ENCODE measurements at places on chromosomes 7 and 10. TPM values are rescaled to one million over a fixed set of nuclear protein-coding genes. Genes with fewer than 3 reads are reported as not detected.

DNA sequence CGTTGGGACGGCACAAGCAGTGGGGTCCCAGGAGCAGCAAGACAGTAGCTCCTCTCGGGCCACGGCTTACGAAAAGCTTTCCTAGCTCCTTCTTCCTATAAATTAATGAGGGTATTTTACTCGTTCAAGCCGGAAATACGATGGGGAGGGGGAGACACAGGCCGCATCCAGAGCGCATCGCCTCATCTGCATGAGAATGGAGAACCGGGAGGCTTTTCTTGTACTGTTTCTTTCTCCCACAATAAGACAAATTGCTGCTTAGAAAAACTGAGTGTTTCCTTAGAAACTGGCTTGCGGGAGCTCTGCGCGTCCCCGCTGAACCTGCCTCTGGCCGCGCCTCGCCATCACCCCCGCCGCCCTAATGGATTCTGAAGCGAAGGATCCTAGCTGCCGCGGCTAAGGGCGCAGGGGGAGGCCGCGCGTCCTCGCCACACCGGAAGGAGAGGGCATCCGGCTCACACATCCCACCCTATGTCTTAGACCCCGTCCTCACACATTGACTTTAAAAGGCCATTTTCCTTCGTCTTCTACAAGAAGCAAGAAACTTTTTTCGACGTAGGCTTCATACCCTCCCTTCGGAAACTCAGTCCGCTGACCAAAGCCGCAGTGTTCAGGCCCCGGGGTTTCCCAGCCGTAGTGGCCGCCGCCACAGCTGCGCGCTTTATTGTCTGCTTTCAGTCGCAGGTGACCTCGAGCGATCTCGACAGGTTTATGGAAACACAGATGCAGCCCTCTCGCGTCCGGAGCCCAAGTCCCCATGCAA, 8.8 kb downstream of the NXPH1 start:
- DNase-seq, result no peak

GRCh38 chr10:130958981-130959751, 352.4 kb downstream of the TCERG1L start:
- no peak for DNase-seq

DNA sequence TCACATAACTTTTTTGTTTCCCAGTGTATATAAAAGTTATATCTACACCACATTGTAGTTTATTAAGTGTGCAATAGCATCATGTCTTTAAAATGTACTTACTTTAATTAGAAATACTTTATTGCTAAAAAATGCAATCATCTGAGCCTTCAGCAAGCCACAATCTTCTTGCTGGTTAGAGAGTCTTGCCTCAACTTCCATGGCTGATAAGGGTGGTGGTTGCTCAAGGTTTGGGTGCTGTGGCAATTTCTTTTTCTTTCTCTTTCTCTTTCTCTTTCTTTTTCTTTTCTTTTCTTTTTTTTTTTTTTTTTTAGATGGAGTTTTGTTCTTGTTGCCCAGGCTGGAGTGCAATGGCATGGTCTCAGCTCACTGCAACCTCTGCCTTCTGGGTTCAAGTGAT, 360.0 kb downstream of the MAGI2 start:
- DNase-seq, result no peak

- no peak for DNase-seq
These were observed 613.1 kb downstream of the SUGCT start for GRCh38 chr7:40747856-40748255.

DNA sequence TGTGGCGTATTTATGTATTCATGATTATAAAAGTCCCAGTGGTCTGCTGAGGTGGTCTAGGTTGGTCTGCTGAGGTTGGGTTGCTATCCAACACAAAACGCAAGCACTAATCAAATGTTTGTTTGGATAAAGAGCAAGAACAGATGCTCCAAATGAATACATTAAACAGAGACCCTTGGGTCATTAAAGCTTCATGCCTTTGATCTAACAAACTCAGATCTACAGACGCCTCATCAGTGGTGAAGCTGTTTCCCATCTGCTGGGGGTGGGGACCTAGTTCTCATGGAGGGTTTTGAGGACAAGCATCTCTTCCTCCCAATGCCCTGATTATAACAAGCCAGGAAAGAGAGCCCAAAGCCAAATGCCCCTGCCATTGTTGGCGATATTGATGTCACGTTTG, 786.7 kb downstream of the NRG3 start:
- no peak for DNase-seq

DNA sequence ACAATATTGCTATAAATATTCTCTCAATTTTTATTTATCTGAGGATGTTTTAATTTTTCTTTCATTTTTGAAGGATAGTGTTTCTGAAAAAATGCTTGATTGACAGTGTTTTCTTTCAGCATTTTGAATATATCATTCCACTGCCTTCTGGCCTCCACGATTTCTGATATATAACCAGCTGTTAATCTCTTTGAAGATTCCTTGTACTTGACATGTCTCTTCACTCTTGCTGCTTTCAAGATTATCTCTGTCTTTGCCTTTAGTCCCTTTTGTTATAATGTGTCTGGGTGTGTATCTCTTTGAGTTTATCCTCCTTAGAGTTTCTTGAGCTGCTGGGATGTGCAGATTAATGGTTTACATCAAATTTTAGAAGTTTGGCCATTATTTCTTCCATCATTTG, 22.8 kb upstream of the DNAJC1 start:
- no peak for DNase-seq

DNA sequence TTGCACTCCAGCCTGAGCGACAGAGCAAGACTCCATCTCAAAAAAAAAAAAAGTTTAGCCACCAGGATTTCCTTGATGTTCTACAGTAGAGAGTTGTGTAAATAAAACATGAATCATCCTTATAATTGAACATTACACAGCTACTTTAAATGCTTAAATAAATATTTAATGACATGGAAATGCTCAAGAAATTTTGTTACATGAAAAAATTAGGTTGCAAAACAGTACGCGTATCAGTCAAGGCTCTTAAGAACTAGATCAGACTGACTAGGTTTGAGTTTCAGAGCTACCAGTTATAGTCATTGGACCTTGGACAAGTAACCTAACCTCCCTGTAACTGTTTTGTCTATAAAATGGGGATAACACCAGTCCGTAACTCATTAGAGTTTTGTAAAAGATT, 38.7 kb upstream of the GSAP start:
- no peak for DNase-seq

GRCh38 chr7:6284461-6285360, 12.3 kb upstream of the CYTH3 start:
- no peak for DNase-seq

DNA sequence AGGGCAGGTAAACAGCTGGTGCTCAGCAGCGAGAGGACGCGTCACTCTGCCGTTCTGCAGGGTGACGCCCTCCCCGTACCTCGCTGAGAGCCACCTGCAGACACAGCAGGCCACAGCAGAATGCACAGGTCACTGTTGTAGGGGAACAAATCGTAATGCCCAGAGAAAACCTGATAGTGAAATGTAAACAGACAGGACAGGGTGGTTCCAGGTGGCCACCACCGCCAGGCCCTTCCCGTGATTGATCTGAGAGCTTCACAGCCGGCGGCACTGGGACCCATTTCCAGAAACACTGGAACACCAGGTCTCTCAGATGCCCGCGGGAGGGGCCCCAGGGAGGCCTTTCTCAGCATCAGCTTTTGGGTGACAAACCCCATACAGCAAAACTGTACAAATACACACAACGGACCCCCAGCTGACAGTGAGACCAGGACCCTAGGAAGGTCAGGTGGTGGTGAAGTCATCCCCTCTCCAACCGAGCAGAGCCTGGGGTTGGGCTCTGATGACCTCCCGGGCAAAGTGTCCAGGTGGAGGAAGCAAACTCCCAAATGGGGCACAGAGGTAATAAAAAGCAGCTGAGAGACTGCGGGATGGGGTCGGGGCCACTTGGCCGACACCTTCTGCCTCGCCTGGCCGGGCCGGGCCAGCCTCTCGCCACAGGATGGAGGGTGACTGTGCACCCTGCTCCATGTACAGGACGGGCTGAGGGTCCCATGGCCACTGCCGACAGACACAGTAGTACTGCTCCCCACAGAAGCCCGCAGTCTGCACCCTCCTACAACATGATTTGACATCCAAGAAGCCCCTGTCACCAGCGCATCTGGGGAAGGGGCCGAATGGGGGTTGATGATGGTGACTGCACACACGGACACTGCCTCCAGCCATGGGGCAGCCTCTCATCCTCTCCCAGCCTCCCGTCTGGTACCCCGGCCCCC, 4.6 kb downstream of the BHLHA15 start:
- DNase-seq, result peak; percentile 92

- peak; percentile 50 for DNase-seq
These were observed 188.6 kb downstream of the ELFN1 start for GRCh38 chr7:1858435-1859265.

GRCh38 chr7:27547401-27547800, 115.3 kb downstream of the HIBADH start:
- no peak for DNase-seq

GRCh38 chr7:55081472-55082227, 62.8 kb downstream of the EGFR start:
- no peak for DNase-seq

- no peak for DNase-seq
These were observed 35.0 kb downstream of the SRI start for GRCh38 chr7:88184848-88185304.

DNA sequence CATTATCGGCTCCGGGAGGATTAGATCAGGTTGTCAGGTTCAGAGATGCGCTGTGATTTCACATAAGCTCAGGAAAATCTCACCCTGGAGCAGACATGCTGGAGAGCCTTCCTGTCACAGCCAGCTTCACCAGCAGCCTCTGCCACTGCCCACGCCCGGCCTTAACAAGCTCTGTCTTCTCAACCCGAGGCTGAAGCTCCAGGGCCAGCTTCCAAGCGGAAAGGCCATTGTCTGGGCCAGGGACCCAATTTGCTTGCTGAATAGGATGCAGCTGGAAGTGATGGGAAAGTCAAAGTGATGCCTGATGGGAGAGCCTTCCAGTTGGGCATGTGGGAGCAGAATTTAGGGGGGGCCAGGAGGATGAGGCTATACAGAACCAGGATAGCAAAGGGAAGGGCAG, 36.3 kb downstream of the C10orf105 start:
- DNase-seq, result no peak

- peak; percentile 95 for DNase-seq
These were observed 13.7 kb downstream of the RPS24 start for GRCh38 chr10:78047314-78047891.

DNA sequence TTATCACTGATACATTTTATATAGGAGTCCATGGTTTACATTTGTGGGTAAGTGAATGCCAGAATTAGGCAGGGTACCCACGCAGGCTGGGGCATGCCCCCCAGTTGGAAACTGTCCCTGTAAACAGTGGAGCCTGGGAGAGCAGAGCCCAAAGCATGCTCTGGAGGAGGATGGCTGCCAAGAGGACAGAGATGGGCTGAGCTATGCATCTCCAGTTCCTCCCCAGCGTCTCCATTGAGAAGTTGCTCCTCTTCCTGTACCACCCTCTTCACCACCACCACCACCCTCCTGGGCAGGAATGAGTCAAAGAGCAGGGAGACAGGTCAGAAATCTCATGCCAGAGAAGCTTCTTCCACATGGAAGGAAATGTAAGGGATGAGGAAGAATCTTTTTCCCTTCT, 67.7 kb upstream of the KMT2E start:
- DNase-seq, result no peak

GRCh38 chr10:76035206-76036110, 604.0 kb downstream of the LRMDA start:
- DNase-seq, result no peak

ADCY1 gene
- total RNA-seq, result 4.1 TPM

GIMAP4 gene
- 3.1 TPM for total RNA-seq

PHKG1 gene
- total RNA-seq, result 0.65 TPM

RGR gene
- total RNA-seq, result not detected

SUV39H2 gene
- 5.1 TPM for total RNA-seq

PDZD7 gene
- 0.42 TPM for total RNA-seq

MMP21 gene
- total RNA-seq, result not detected

FGFBP3 gene
- 0.72 TPM for total RNA-seq

OGDHL gene
- total RNA-seq, result 4.7 TPM
